ENCODE measurements at places on chromosomes 1 and 21. TPM values are rescaled to one million over a fixed set of nuclear protein-coding genes. Genes with fewer than 3 reads are reported as not detected.

Gene SLC1A7
- not detected for total RNA-seq

Gene SLC22A15
- total RNA-seq, result under 0.01 TPM

Gene ATP1A4
- total RNA-seq, result under 0.01 TPM

Gene CD247
- 0.52 TPM for total RNA-seq

Gene OR2L5
- total RNA-seq, result not detected

Gene FTCD
- total RNA-seq, result 0.52 TPM

Gene MANEAL
- total RNA-seq, result 2.1 TPM

Gene ATAD3C
- total RNA-seq, result not detected

Gene CD1D
- 1.0 TPM for total RNA-seq

Gene MFSD2A
- total RNA-seq, result 1.0 TPM

Gene PTGER3
- total RNA-seq, result 2.6 TPM

Gene LCE2B
- total RNA-seq, result not detected

Gene ARMH1
- total RNA-seq, result 0.52 TPM

Gene RAB3B
- total RNA-seq, result under 0.01 TPM

Gene FABP3
- total RNA-seq, result 201 TPM

Gene COL16A1
- total RNA-seq, result 91.9 TPM

Gene GPR161
- 8.9 TPM for total RNA-seq

Gene OLIG2
- not detected for total RNA-seq

Gene SPATA46
- total RNA-seq, result not detected

Gene CNN3
- 198 TPM for total RNA-seq

Gene IVL
- total RNA-seq, result not detected

Gene SLC45A1
- under 0.01 TPM for total RNA-seq

Gene CSF1
- 7.3 TPM for total RNA-seq

Gene TAF12
- total RNA-seq, result 32.9 TPM

Gene ANKRD34A
- under 0.01 TPM for total RNA-seq

Gene CENPF
- 4.7 TPM for total RNA-seq

Gene SPRR2B
- total RNA-seq, result not detected

Gene KAZN
- total RNA-seq, result 3.7 TPM

Gene ELAVL4
- total RNA-seq, result under 0.01 TPM

Gene LAPTM5
- 7.3 TPM for total RNA-seq

Gene CREG1
- total RNA-seq, result 25.6 TPM

Gene METTL13
- 11.0 TPM for total RNA-seq

Measured in skeletal muscle tissue (tissue), 5 donors.